ENCODE measurements at places on chromosomes 12 and 14.

GRCh38 chr12:81039231-81039630 lies 38.6 kb upstream of the ACSS3 start:
- DNase-seq: no peak

DNA sequence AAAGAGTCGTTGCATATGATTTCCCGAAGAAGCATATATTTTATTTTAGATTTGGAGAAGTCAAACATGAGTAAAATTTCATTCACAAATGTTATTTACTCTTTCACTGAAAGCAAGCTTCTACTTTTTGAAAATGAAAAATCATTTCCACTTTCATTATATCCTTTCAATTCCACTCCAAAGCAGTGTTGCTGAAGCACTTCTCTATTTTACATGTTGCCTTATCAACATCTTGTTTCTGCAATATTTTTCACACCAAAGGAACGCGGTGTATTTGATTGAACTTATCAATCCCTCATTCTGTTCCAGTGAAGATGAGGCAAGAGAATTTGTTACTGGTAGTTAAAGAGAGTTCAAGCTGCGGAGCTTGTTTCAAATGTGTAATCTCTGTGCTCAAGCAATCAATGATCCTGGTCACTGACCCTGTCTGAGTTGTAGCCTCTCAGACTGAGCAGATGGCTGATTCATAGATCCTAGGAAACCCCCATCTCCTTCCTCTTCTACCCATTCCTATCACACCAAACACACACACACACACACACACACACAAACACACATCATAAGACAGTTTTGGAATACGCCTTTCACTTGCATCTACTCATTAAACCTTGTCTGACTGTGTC lies 236.2 kb upstream of the FLRT2 start:
- DNase-seq: no peak

GRCh38 chr14:76686646-76687045 lies 74.6 kb upstream of the VASH1 start:
- no peak for DNase-seq

DNA sequence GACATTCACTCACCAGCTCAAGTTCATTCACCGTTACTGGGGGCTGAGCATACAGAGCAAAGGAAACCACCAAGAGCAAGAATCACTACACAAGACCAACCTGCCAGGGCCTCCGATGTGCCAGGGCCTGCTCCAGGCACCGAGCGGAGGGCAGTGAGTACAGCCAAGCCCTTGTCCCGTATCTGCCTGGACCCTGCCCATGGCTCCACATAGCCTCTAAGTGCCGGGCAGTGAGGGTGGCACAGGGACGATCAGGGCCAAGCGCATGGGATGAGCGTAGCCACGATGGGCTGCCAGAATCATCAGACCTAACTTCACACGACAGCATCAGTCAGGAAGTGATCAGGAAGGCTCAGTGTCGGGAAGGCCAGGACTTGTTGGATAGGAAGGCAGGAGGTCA lies 199.6 kb downstream of the BCL11B start:
- DNase-seq: no peak

GRCh38 chr14:24974591-24975374 lies 75.2 kb downstream of the STXBP6 start:
- DNase-seq: no peak

DNA sequence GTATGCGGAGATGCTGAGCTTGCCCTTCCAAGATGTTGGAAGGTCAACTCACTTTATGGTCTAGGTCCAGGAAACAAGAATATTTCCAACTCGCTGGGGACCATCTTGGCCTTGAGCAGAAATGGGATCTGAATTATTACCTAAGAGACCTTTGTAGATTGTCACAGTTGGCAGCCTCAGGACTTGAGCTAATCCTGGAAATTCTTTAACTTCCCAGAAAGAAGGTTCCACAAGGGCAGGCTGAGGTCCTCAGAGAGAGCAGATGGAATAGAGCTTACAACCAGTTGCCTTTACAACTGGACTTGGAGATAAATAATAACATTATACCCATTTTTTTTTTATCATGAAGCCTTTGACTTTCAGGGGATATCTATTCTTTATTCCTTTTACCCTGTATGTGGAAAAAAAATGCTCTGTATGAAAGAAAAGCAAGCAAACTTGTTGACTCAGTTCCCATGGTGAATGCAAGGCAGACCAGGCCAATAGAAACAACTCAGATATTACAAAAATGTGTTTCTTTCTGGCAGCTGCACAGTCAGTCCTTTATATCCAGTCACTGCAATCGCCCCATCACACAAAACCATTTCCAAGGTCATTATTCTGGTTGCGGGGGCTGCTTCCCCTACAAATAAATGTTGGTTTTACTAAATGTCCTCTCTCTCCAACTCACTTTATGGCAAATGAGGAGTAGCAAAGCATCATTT lies 401.4 kb downstream of the ZFP36L1 start:
- peak; percentile 82 for DNase-seq

- no peak for DNase-seq
Measured at GRCh38 chr12:38543151-38543550, 226.6 kb downstream of the ALG10B start.

GRCh38 chr12:74980510-74980909 lies 229.1 kb downstream of the KCNC2 start:
- DNase-seq: peak; percentile 72

GRCh38 chr12:6684609-6685008 lies 4.6 kb downstream of the ZNF384 start:
- DNase-seq: peak; percentile 51

DNA sequence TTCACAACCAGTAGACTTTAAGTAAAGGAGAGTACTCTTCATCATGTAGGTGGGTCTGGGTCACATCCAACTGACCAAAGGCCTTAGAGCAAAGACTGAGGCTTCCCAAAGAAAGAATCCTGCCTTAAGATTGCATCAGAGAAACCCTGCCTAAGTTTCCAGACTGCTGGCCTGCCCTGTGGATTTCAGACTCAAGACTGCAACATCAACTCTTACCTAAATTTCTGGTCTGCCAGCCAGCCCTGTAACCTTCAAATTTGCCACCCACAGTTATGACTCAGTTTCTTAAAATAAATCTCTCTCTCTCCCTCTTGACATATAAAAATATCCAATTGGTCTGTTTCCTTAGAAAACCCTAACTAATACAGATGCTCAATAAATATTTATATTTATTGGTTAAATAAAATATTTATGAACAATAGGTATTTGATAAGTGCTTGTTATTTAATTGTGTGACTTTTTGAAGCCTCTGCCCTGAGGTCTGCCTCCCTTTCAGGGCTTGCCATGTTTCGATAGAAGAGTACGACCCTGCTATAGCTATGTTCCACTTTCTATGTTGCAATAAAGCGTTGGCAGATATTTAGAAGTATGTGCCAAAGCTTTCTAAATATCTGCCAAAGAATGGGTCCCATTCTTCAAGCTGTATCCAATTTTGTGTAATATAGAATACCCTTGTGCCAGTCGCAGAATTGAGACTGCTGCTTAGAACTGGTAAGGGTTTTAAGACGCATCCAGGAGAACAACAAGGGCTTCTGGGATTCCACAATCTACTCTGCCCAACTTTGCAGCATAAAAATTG lies 65.7 kb downstream of the TMEM30B start:
- DNase-seq: peak; percentile 64

DNA sequence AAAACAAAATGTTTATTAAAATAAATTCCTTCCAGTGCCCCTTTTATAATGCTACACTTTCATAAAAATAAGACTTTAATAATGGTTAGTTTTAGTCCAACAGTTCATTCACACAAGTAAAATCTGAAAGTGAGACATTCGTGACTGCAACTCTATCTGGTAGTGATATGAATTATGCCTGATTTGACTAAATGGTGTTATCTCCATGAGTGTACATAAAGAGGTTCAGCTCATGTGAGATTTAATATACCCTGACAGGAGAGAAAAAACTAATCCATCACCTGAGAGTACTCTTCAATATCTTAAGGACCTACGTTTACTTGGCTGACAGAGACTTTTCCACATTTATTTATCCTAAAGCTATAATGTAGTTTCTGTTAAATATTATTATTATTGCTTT lies 34.0 kb downstream of the ERO1A start:
- DNase-seq: no peak

- no peak for DNase-seq
Measured at GRCh38 chr12:70247653-70248199, 4.5 kb downstream of the CNOT2 start.

- no peak for DNase-seq
Measured at GRCh38 chr14:95703805-95704204, 10.1 kb downstream of the TCL1A start.

DNA sequence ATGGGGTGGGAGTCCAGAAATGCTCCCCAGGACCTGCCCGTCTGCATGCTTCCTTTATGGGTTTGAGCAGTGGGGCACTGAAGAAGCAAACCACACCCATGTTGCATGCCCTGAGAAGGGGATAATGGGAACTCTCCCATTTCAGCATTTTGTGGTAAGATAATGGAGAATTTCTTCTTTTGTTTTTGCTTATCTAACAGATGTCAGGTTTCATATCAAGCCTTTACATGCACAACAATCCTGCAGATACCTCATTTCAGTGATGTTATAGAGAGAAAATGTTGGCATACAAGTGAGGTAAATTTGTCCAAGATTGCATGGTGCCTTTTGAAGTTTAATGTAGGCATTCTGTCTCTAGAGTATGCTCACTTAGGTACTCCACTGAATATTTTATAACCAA lies 177.0 kb downstream of the ALX1 start:
- no peak for DNase-seq

GRCh38 chr12:99049774-99050173 lies 404.7 kb downstream of the APAF1 start:
- DNase-seq: no peak

DNA sequence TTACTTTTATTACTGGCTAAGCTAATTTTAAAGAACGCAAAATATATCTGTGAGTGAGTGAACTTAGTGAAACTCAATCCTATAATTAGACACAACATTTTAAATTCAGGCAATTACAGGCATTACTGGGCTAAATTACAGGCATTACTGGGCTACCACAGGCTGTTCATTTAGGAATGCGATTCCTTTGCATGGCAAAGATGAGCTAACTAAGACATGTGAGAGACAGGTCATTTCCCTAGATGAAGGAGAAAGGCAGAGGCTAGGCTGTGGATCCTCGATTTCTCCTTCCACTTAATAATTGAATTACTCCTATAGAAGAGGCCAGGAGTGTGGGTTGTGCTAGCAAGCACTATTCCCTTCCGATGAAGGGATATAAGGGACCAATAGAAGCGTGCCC lies 429.4 kb upstream of the LMO3 start:
- no peak for DNase-seq

- no peak for DNase-seq
Measured at GRCh38 chr12:83361475-83361874, 674.8 kb downstream of the TMTC2 start.

GRCh38 chr14:97379091-97379531 lies 581.9 kb downstream of the VRK1 start:
- no peak for DNase-seq

GRCh38 chr12:52073531-52074381 lies 4.0 kb downstream of the ATG101 start:
- DNase-seq: no peak

- DNase-seq: no peak
Measured at GRCh38 chr12:116210131-116210530, 67.4 kb downstream of the MED13L start.

DNA sequence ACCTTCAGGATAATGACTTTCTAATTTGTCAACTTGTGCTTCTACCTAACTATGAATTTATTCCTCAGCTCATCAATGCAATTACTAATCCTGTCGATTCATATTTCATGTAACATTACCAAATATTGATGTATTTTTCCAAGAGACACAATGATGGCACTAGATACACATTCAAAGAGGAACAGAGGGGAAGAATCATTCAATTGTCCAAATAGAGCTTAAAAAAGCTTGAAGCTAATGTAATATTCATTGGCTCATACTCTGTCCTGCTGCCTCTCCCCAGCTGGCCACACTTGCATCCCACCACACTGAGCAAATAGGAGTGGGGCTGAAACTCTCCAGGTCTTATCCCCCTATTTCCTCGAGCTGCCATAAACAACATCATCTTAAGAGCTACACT lies 9.3 kb downstream of the TESPA1 start:
- no peak for DNase-seq

GRCh38 chr14:105411985-105412770 lies 7.4 kb upstream of the MTA1 start:
- DNase-seq: no peak

DNA sequence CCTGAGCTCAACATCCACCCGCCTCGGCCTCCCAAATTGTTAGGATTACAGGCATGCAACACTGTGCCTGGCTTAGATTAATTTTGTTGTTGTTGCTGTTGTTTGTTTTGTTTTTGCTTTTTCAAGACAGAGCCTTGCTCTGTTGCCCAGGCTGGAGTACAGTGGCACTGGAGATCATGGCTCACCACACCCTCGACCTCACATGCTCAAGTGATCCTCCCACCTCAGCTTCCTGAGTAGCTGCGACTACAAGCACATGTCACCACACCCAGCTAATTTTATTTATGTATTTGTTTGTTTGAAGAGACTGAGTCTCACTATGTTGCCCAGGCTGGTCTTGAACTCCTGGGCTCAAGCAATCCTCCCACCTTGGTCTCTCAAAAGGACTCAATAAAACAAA lies 26.7 kb downstream of the CRY1 start:
- DNase-seq: no peak

- peak; percentile 33 for DNase-seq
Measured at GRCh38 chr14:105249182-105250007, 1.1 kb downstream of the BTBD6 start.

DNA sequence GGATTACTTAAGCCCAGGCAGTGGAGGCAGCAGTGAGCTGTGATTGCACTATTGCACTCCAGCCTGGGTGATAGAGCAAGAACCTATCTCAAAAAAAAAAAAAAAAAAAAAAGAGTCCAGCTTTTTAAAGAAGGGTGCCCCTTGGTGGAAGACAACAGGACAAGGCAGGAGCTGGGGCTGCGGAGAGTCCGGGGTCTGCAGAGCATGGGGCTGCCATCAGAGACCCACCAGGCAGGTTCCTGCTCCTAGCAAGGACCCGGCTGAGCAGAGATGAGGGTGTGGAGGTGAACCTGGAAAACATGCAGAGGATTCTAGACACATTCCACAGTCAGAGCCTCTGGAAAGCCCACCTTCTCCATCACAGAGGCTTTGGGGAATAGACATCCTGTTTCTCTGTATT lies 21.0 kb upstream of the CIPC start:
- DNase-seq: no peak

- no peak for DNase-seq
Measured at GRCh38 chr14:26200687-26201086, 397.1 kb downstream of the NOVA1 start.

- no peak for DNase-seq
Measured at GRCh38 chr12:53173085-53173715, 7.3 kb upstream of the ZNF740 start.

DNA sequence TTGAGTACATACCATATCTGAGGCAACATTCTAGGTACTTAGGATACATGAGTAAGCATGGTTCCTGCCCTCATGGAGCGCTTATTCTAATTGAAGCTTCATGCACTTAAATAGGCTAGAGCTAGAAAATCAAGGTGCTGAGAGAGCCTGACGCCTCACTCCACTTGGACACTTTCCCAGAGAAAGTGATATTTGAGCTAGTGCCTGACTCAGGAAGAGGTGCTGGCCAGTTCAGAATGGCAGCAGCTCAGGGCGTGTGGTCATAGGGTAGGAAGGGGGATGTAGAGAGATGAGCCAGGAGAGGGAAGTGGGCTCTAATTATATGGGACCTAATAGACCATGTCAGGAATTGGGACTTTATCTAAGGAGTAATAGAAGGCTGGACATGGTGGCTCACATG lies 33.3 kb downstream of the TULP3 start:
- no peak for DNase-seq

All from tongue (tissue), 3 donors.